Activated CD4-positive, alpha-beta T cell treated with anti-CD3 and anti-CD28 coated beads, Interleukin-2, amount 50 U/mL, for 4 hours (primary cell): ENCODE measurements at places on chromosomes 6 and 20.

GRCh38 chr6:157242791-157243190, 80.5 kb downstream of the TMEM242 start:
- DNase-seq, result no peak

- peak; percentile 33 for DNase-seq
These were observed 463 bp upstream of the HLA-DMB start for GRCh38 chr6:32941214-32941768.

DNA sequence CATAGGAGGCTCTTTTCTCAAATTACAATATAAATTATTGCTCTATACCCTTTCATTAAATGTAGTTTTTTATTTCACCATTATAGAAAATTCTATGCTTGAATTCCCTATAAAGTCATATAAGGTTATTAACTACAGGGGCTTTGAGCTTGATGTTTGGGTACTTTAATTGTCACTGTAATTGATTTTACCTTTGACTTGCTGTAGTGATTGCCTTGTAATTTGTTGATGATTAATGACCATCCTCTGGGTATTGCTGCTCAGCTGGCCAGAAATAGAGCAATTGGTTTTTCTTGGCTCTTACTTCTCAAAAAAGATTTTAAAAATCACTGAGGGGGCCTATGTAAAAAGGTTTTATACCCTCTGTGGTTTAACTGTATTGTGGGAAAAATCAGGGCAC, 1186.0 kb downstream of the KHDRBS2 start:
- no peak for DNase-seq

- DNase-seq, result no peak
These were observed 2.1 kb upstream of the BMP7 start for GRCh38 chr20:57268399-57269076.

GRCh38 chr6:75843396-75843795, 94.4 kb downstream of the MYO6 start:
- DNase-seq, result no peak
